ENCODE measurements at places on chromosomes 2 and 18. TPM values are rescaled to one million over a fixed set of nuclear protein-coding genes. Genes with fewer than 3 reads are reported as not detected.

B3GNT7 gene
- total RNA-seq: 17.5 TPM

CCDC85A gene
- 4.2 TPM for total RNA-seq

SIX3 gene
- total RNA-seq: 0.14 TPM

NEUROD1 gene
- not detected for total RNA-seq

DSC3 gene
- total RNA-seq: 3.0 TPM

MAIP1 gene
- 4.2 TPM for total RNA-seq

DNA sequence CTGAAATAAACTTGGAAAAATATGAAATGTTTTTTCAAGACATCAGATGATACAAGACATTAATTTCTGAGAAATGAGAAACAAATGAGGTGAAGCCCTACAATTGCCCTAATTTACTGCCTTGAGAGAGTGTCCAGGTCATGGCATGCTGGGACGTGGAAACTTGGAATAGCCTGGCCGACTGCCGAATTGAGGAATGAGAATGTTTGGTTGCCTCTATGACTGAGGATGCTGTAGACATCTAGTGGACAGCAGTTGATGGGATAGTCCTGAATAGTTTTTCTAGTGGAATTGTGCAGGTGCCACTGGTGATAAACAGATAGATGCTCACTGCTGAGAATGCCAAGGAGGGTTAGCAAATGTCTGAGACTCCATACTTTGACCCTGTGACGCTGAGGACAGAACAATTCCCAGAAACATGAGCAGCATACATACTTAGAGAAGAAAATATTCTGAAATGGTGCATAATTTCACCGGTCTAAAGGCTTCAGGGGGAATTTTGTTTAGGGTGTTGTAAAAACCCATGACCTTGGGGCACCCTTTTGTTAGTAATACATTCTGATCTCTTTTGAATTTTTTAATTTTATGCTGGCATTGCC is 56.5 kb upstream of the CWC22 start:
- no peak for DNase-seq

GRCh38 chr2:142992840-142993239 is 115.4 kb downstream of the KYNU start:
- no peak for DNase-seq

- DNase-seq: no peak
These were observed 255.3 kb upstream of the SIX2 start for GRCh38 chr2:45264227-45265225.

GRCh38 chr18:60599267-60599666 is 226.7 kb upstream of the MC4R start:
- DNase-seq: no peak

DNA sequence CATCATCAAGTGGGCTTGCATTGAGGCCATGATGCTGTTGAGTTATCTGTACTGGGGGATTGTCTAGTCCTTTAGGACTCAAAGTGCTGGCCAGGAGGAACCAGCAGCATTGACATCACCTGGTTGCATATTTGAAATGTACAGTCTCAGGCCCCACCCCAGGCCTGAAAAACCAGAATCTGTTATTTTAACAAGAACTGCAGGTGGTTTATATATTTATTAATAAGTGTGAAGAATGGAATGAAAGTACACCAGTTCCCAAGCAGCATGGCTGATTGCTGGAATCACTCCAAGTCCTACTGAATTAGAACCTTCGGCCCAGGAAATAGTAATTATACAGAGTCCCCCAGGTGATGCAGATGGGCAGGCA is 2.8 kb downstream of the IL1F10 start:
- DNase-seq: no peak

DNA sequence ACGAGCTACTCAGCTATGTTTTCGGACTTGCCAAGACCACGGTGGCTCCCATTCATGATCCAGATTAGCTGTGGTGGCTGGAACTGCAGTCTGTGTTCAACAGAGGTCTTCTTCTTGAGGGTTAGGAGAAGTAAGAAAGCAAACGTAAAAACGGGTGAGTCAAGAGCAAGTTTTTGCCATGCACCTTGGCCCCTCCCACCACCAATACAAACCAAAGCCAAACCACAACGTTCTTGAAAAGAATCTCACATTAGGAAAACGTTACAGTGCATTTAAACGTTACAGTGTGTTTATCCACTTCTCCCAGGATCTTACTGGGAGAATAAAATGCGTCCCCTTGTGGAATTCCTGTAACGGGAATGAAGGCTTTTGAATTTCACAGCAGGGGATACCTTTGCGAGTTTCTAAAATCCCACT is 725 bp downstream of the FBXO48 start:
- no peak for DNase-seq

DNA sequence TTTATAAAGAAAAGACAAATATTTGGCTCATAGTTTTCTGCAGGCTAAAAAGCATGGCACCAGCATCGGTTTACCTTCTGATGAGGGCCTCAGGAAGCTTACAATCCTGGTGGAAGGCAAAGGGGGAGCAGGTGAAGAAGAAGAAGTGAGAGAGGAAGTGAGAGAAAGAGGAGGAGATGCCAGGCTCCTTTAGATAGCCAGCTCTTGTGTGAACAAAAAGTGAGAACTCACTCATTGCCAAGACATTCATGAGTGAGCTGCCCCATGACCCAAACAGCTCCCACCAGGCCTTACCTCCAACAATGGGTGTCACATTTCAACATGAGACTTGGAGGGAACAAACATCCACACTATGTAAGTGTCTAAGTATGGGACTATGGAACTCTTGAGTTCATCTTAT is 14.3 kb downstream of the CCDC150 start:
- DNase-seq: no peak

DNA sequence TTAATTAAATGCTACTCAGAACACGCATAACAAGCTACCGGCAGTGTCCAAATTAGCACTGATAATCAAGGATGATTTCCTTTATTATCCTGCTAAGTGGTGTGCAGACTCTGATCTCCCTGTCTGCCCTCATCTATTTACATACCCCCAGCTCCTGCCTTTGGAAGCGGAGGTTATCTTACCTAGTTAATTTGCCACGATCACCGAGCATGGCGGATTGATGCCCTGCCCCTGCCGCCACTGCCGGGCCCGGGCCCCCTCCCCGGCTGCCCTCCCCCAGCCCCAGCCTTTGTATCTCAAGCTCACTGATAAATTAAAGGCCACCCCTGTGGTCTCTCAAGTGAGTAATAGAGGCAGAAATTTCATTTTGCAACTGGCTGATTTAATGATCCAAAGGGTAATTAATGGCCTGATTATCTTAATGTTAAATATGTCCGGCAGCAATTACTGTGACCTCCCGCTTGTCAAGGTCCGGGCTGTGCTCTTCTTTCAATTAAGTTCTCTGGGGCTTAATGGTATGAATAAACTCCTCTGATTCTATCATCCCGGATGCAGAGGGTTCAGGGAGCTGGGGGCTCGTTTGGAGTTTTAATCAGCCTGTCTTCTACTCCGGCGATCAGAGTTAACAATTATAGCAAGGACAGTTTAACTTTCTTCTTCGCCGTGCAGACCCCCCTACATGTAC is 113.4 kb downstream of the GBX2 start:
- no peak for DNase-seq

- DNase-seq: no peak
These were observed 662.2 kb upstream of the CNTNAP5 start for GRCh38 chr2:123362671-123363440.

DNA sequence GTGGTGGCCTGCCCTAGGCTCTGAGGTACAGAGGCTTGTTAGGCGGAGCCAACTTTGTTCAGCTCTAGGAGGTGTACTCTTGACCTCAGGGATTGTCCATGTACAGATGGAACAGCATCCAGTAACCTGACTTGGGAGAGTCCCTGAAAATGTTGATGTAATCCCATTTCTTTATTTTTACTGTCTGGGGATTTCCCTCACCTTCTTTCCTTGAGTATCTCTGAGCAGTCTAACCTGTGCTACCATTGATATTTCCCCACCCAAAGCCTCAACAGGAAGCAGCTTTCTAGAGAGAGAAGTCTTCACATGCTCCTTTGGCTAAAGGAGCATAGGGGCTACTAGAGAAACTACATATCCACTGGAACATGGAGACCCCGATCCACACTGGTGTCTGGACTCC is 10.4 kb downstream of the IL36A start:
- DNase-seq: no peak

DNA sequence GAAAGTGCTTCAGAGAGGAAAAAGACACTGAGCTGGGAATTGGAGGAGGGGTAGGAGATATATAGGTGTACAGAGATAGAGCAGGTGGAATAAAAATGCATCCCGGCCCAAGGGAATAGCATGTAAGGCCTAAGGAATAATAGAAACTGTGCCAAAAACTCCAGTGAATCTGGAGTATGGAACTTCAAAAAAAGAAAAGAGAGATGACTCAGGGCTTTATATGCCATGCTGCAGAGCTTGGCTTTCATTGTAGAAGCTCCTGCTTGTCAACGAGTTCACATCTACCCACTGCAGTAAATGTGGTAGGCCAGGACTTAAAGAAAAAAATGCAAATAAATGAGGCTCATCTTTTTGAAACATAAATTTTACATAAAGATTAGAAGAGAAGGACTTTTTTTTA is 131.8 kb downstream of the MREG start:
- no peak for DNase-seq

- DNase-seq: no peak
These were observed 105.1 kb downstream of the HNRNPLL start for GRCh38 chr2:38497670-38498037.

DNA sequence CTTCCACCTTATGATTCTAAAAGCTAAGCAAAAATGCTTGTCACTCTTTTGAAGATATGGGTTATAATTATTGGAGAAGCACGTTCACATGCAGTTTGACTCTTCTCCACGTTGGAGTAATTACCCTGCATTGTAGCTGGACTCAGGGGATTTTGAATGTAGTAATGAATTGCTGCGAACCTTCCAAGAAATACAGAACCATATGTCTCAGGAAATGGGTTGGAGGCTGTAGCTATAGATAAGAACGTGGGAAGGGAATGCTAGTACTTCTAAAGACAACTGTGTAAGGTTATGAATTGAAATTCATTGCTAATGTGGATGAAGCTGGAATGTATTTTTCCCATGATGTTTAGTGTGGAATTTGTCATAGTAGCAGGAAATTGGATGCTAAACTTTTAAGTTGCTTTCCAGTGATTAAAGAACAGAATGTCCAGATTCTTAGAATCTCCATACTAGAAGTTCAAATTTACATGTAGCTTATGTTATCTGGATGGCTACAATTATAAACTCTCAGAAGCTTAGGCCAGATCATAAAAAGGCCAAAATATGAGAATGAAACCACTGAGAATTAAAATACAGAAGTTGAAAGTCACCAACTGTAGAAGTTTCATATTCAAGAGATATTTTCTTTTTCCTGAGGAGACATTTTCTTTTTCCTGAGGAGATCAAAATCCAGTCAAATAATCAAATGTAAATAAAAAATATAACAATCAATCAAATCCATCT is 27.3 kb upstream of the SPOPL start:
- DNase-seq: no peak

GRCh38 chr2:120602251-120602650 is 133.4 kb upstream of the GLI2 start:
- DNase-seq: no peak

DNA sequence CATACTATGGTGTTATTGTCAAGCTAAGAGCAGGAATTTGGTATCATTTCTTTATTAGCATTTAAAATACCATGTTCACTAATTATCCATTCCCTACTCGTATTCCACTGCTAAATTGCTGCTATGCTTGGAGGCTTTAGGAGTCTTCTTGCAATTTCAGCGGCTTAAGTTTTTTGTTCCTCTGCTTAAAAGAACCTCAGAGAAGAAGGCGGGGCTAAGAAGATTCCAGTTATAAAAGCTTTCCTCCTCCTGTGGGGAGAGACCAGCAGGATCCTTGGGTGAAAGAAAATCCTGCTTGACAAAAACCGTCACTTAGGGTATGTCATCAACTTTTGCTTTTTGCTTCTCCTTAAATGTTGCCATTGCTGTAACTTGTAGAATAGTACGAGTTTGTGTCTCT is at the start of gene TRPM8:
TRPM8 (plus strand) TSS at position 258 of the 400 bp plus-strand sequence. CDS start 9,165 bp downstream, outside the sequence.
- DNase-seq: no peak

DNA sequence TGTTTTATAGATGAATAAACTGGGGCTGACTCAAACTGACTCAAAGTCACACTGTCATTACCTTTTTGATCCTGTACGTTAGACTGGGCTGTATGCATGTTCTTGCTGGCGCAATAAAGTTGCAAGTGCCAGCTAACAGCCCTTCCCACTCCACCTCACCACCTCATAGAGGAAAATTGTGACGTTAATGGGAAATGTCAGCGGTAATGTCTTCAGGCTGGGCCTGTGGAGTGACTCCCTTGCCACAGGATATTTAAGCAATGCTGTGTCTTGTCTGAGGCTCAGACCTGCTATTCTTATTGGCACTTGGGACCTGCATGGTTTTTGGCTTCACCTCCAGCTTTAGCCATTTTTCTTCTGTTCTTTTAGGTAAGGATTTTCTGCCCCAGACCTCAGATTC is 25.2 kb upstream of the CASP10 start:
- no peak for DNase-seq

DNA sequence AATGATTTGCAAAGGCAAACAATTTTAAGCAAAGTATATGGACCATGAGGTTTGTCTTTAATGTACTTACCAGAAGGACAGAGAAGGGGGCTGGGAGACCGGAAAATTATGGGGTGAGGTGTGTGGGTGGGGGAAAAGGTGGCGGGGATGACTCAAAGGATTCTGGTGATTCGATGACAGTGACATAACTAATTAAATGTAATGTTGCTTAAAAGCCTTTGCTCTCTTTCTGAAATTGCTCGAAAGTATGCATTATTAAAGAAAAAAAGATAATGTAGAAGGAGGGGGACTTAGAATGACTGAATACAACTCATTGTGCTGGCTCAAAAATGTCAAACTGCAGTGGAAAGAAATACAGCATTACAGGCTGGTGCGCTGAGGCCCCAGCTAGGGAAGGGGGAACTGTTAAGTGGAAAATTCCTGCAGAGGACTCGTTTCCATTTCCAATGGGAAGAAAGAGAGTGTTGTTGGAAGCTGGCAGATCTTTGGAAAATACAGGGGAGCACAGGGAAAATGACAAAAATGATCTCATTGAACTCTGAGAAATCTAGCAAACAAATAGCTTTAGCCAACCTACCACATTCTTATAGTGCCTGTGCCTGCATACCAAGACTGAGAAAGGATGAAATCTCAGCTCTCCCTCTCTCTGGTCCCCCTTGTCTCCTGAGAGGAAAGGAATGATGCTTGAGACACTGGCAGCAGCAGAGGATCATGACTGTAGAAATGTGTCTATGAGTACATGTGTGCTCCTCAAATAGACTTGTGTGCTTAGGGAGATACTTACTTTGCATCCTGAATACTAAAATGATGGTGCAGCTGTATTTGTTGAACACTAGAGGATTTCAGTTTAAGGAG is 632.4 kb downstream of the NYAP2 start:
- no peak for DNase-seq

DNA sequence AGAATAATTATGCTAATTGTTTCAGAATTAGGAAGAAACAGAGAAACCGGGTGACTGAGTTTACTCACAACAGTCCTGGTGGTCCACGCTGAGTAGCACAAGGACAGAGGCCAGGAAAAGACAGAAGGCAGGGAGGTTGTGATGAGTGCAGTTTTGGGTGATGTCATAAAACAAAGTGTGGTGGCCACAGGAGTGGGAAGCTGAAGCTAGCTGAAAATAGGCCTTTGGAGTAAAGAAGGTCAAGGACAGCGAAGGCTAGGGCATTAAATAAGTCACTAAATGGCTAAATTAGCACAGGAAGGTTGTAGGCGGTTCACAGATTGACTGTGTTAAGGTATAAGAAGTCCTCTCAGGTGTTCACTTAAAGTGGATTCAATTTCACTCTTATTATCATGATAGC is 120.9 kb upstream of the TTN start:
- no peak for DNase-seq

Measured in thoracic aorta (tissue), 2 donors.